ENCODE measurements at places on chromosomes 11 and 22. TPM values are rescaled to one million over a fixed set of nuclear protein-coding genes. Genes with fewer than 3 reads are reported as not detected.

The OR52I1 gene
- total RNA-seq: not detected

The SLC7A4 gene
- total RNA-seq: not detected

The HMOX1 gene
- total RNA-seq: 0.25 TPM

The CHRM1 gene
- total RNA-seq: not detected

The GPHA2 gene
- not detected for total RNA-seq

The GLYAT gene
- total RNA-seq: not detected

The CNGA4 gene
- 0.22 TPM for total RNA-seq

The RFPL1 gene
- total RNA-seq: not detected

The KRTAP5-8 gene
- total RNA-seq: 0.23 TPM

The HORMAD2 gene
- not detected for total RNA-seq

Data from activated naive CD4-positive, alpha-beta T cell treated with anti-CD3 and anti-CD28 coated beads, Interleukin-2, amount 10 ng/mL, durations not matched to agents 5 hours and 36 hours (primary cell).